ENCODE measurements at places on chromosomes 2 and 18.

- DNase-seq = no peak
Measured at GRCh38 chr2:171146071-171146470, 14.6 kb downstream of the TLK1 start.

DNA sequence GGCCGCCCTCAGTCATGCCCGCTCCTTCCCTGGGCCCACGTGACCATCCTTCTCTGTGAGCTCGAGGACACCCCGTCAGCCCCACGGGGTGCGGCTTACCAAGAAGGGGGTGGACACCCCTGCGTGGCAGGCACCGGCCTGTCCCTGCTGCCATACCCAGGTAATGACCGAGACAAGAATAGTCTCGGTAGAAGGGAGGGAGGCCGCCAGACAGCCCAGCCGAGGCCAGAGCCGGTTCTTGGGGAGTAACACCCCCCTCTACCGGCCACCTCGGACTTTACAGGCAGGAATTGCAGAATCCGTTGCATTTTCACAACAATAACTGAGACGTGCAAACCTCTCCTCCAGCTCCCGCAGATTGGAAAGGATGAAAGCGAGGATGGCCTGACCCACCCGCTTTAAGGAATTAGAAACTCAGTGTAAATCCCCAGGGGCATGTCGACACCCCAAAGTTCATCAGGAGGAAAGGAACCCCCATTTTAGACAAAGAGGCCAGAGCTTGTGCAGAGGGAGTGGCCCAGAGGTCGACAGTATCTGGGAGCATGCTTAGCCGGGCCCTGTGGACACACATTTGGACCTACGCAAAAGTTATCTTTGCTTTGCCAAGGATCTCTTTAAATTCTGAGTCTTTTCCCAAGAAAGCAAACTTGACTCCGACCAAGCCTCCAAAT lies 60.1 kb upstream of the GLI2 start:
- DNase-seq = no peak

GRCh38 chr2:162382278-162382677 lies 38.3 kb downstream of the GCA start:
- DNase-seq = no peak

- DNase-seq = peak; percentile 34
Measured at GRCh38 chr2:183490914-183491313, 366.7 kb downstream of the NUP35 start.

GRCh38 chr18:58216071-58216481 lies 172.1 kb downstream of the NEDD4L start:
- no peak for DNase-seq

GRCh38 chr2:175203621-175204496 lies 22.3 kb upstream of the ATP5MC3 start:
- peak; percentile 63 for DNase-seq

GRCh38 chr18:22609642-22610041 lies 191.9 kb upstream of the CTAGE1 start:
- DNase-seq = no peak

DNA sequence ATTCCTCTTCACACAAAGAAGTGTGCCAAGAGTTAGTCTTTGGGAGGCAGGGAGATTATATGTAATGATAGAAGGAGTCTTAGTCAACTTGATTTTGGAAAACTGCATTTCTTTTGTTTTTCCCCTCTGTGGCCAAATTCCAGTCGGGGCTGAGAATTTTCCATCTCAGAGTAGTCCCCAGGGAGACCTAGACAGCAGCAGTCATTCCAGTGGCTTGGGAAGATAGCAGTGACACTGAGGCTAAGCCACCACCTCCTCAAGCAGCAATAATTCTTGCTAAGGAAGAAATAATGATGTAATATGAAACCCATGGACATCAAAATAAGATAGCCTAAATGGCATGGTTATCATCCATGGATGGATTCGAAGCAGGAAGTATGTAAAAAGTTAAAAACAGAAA lies 21.0 kb upstream of the CCDC141 start:
- DNase-seq = no peak

DNA sequence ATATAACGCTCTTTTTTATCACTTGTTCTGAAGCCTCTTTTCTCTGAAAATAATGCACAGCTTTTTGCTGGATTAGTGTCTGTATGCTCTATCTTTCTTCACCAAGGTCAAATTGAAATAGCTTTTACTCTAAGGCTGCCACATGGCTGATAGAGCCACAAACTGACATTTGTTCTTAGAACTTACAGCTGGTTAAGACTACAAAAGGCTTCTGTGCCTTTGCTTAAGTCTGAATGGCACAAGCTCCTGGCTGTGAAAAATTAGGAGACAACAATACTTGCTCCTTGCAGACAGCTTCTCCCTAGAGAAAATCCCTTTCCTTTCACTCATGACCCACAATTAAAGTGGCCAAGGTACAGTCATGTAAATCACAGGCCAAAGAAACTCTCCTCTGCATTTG lies 515.3 kb downstream of the DSC3 start:
- DNase-seq = no peak

GRCh38 chr2:233248999-233249398 lies 2.5 kb upstream of the ATG16L1 start:
- no peak for DNase-seq

GRCh38 chr18:49728542-49728941 lies 84.8 kb downstream of the ACAA2 start:
- no peak for DNase-seq

GRCh38 chr2:7075834-7076233 lies 158.6 kb downstream of the RNF144A start:
- no peak for DNase-seq

DNA sequence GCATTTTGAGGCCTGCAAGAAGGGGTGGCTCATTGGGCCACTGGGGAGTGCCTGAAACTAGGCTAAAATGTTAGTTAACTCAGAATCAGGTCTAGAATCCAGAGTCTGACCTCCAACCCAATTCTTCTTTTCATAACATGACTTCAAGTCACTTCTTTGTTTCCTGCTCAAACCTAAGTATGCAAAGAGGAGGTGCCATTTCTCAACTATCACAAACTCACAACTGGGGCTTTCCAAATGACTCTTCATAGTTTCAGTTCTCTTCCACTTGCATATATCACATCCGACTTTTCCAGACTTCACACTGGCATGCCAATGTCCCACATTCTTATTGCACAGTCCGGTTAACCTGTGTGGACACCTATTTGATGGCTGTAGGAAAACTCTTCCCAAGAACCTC lies 211.6 kb downstream of the TCF4 start:
- no peak for DNase-seq

DNA sequence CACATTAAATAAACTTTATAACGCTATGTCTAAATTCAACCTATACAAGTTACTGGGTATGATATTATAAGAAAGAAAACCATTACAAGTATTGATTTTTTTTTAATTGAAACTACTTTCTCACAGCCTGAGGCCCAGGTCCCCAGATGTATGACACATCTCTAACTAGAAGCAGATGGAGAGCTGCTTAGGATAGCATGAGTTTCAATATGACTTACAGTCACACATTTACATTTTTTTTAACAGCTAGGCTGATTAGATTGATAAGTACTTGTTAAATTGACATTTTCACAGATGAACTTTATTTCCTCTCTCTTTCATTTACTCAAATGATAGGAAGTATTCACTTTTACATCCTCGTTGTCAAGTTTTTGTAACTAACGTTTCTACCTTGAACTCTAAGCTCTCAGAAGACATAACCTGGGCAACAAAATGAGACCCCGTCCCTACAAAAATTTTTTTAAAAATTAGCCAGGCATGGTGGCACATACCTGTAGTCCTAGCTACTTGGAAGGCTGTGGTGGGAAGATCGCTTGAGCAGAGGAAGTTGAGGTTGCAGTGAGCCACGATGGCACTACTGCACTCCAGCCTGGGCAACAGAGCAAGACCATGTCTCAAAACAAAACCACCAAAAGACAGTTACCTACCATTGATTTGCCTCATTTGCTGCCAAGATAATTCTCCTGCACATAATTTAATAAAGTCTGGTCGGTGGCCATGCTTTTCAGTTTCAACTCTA lies 52.4 kb downstream of the STK39 start:
- DNase-seq = no peak

- DNase-seq = no peak
Measured at GRCh38 chr2:131394147-131394931, 30.4 kb upstream of the RAB6D start.

DNA sequence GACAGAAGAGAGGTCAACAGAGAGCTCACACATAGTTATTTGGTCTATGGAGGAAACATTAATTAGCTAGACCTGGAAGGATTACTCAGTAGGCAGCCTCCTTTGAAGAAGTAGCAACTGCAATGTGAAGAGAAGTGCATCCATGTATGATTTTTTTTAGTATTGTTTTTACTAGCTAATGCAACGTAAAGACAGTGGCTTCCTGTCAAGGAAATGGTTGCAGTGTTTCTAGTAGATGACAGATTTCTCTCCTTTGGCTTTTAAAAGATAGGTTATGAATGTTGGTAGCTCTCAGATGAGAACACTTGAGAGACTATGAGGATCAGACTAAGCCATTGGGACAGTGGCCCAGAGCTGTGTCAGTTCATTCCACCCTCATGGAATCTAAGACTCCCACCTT lies 175.8 kb downstream of the AGPS start:
- DNase-seq = no peak

- no peak for DNase-seq
Measured at GRCh38 chr2:198448789-198449188, 644.4 kb downstream of the PLCL1 start.

GRCh38 chr18:79507076-79507545 lies 111.4 kb downstream of the NFATC1 start:
- no peak for DNase-seq

DNA sequence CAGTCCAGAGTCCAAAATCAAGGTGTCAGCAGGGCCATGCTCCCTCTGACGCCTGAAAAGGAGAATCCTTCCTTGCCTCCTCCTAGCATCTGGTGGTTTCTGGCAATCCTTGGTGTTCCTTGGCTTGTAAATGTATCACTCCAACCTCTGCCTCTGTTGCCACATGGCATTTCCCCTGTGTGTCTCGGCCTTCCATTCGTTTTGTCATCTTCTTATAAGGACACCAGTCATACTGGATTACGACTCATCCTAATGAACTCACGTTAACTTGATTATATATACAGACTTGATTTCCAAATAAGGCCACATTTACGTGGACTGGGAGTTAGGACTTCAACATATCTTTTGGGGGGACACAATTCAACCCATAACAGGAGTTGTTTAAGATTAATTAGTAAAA lies 15.8 kb downstream of the PMAIP1 start:
- DNase-seq = no peak

DNA sequence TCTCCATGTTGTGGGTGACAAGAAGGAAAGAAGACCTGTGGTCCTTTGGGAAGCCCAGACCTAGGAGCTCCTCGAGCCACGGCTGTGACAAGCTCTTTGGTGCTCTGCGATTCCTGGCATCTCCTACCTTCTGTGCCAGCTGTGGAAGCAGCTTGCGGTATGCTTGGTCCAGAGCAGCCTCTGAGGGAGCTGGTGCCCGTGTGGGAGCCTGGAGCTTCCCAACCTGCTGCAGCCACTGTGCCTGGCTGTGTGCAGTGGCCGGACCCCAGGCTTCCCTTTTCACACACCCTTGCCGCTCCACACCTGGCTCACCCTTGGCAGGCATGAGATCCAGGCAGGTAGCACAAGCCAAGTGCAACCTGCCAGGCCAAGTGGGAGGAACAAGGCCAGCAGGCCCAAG lies 1328.6 kb upstream of the SLC39A10 start:
- no peak for DNase-seq

GRCh38 chr2:27303093-27304025 lies 4.9 kb downstream of the UCN start:
- DNase-seq = no peak

GRCh38 chr18:26460449-26461091 lies 87.8 kb downstream of the KCTD1 start:
- DNase-seq = no peak

GRCh38 chr2:57943315-57943714 lies 103.3 kb upstream of the VRK2 start:
- no peak for DNase-seq

GRCh38 chr2:159715451-159715850 lies 3.1 kb downstream of the MARCHF7 start:
- DNase-seq = no peak

- no peak for DNase-seq
Measured at GRCh38 chr2:209208211-209208610, 215.6 kb upstream of the MAP2 start.

GRCh38 chr2:47083886-47084687 lies 71.0 kb downstream of the STPG4 start:
- DNase-seq = no peak

- no peak for DNase-seq
Measured at GRCh38 chr2:114022360-114023085, 132.6 kb downstream of the ACTR3 start.

DNA sequence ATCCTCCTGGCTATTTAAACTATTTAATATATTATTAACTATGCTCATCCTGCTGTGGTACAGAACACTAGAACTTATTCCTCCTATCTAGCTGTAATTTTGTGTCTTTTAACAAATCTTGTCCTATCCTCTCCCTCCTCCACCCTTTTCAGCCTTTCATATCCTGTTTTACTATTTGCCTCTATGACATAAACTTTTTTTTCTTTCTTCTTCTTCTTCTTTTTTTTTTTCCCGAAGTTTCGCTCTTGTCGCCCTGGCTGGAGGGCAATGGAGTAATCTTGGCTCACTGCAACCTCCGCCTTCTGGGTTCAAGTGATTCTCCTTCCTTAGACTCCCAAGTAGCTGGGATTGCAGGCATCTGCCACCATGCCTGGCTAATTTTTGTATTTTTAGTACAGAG lies 201.5 kb downstream of the LPIN1 start:
- no peak for DNase-seq

DNA sequence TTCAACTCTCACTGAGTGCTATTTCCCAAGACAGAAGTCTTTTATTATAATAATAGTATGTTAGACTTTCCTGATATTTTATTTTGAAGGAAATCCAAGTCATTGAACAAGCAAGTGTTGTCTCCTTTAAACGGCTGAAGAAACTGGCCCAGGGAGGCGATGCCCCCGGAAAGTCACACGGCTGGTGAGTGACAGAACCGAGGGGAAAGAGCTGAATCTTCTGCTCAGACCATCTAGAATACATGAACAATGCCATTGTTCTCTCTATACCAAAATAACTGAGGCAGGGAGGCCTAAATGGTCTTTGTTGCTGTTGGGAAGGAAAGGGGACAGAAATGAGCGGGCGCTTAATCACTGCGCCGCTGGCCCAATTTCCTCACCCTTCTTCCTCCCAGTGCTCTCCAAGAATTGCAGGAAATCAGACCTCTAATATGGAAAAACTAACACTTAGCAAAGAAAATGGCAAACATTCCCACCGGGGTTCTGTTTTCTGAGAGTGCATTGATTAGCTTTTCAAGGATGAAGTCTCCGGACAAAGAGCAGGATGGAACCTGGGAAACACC lies 101.5 kb downstream of the KLF7 start:
- DNase-seq = no peak

DNA sequence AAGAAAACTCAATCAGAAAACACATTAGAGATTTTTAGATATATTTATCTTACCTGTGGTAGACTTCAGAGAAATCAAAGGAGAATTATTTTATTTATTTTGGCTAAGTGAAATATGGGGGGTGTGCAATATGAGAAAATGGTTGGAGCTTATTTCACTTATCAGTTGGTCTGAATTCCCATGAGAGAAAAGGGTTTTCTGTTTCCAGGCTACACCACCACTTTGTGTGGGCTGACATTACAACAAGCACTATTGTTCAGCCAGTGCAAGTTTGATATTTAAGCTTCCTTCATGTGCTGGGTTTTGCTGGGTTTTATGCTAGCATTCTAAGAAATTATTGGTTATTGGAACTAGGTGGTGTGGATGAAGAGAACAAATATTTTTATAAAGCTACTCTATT lies 33.5 kb downstream of the RMND5A start:
- no peak for DNase-seq

- no peak for DNase-seq
Measured at GRCh38 chr2:150978053-150978452, 283.6 kb downstream of the RBM43 start.
